Activated CD8-positive, alpha-beta memory T cell treated with anti-CD3 and anti-CD28 coated beads, Interleukin-2, amount 50 U/mL, for 48 hours (primary cell): ENCODE measurements at places on chromosomes 13 and 19.

GRCh38 chr13:91214031-91214430 lies 133.5 kb upstream of the MIR17HG start:
- DNase-seq = no peak

GRCh38 chr13:49097374-49097773 lies 121.7 kb downstream of the FNDC3A start:
- DNase-seq = no peak

GRCh38 chr19:17778251-17778967 lies 16.5 kb upstream of the B3GNT3 start:
- peak; percentile 83 for DNase-seq

DNA sequence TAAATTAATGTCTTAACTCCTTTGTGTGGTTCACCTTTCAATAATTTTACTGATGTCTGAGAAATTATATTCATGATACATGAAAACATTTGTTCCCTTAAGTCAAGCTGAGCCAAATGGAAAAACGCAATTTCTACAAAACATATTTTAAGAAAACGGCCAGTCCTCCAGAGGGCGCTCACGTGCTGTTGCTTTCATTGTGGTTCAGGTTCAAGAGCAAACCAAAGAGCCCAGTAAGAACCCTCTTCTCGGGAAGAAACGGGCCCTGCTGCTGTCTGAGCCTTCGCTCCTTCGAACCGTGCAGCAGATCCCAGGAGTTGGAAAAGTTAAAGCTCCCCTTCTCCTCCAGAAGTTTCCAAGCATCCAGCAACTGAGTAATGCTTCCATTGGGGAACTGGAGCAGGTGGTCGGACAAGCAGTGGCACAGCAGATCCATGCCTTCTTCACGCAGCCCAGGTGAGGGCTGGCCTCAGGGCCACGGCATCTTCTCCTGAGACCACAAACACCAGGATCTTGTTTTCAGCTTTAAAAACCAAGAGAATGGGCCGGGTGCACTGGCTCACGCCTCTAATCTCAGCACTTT lies 4.3 kb downstream of the FAAP24 start:
- peak; percentile 90 for DNase-seq

DNA sequence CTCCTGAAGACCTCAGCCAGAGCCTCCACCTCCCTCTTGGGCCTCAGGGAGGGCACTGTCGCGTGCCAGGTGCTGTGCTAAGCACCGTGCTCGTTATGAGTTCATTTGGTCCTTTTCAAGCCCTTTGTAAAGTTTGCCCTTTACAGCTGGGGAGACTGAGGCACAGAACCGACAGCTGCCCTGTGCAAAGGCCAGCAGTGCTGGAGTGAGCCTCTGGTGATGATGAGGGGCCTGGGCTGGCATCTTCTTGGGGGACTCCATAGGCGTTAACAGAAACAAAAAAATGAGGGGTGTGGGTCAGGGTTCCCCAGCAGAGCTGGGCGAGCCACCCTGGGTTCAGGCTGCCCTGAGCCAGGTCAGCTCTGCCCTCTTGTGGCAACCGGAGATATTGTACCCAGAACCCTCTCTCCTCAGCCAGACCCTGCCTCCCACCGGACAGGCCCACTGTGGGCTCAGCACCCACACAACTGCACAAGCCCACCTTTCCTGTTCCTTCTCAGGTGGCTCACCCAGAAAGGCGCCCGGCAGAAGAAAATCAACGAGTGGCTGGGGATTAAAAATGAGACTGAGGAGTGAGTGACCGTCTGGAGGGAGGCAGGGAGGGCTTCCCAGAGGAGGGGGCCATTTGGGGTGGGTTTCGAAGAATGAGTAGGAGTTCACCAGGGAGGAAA lies 5.5 kb upstream of the IFI30 start:
- DNase-seq = peak; percentile 80

DNA sequence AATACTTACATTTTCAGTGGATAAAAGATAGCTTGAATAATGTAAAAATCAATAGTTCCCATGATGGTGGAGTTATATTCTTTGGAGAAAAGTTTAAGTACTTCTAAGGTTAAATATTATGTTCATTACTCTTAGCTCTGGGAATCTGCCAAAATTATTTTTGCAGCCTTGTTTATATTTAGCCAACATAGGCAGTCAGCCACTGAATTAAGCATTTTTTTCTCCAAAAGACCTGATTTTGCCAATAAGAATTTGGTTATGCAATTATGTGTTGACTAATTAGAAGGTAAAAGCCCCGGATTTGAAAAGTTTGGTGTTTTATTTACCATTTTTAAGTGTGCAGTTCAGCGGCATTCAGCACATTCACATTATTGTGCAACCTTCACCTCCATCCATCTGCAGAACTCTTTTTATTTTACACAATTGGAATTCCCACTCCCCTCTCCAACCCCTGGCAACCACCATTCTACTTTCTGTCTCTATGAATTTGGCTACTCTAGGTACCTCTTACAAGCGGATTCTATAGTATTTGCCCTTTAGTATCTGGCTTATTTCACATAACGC lies 90.1 kb upstream of the C1QTNF9B start:
- DNase-seq = no peak

DNA sequence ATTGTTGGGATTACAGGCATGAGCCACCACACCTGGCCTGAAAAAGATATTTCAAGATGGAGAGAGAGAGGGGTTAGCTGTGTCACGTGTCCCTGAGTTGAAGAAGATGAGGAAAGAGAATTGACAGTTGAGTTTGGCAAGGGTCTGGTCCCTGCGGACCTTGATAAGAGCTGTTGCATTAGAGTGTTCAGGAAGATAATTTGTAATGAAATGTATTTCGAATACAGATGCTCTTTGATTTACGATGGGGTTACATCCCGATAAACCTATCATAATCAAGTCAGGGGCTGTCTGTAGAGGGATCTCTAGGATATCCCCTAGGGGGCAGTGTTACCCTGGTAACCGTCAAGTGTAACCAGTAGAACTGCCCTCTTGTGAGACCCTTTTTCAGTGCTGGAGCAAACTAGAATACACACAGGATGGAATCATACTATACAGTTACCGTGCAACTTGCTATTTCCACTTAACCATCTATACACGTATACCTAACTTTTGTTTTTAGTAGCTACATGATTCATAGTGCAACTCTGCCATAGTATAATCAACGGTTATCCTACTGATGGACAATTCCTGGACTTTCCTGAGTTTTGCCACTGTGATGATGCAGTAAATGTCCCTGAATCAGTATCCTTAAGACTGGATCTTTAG lies 1.5 kb upstream of the ELOF1 start:
- no peak for DNase-seq

GRCh38 chr13:98940325-98941001 lies 37.4 kb downstream of the DOCK9 start:
- no peak for DNase-seq

GRCh38 chr13:20136781-20137703 lies 23.8 kb downstream of the GJA3 start:
- peak; percentile 82 for DNase-seq

- no peak for DNase-seq
Measured at GRCh38 chr19:31271306-31271911, 77.8 kb downstream of the TSHZ3 start.

- DNase-seq = no peak
Measured at GRCh38 chr13:69904784-69905183, 202.8 kb upstream of the ATXN8OS start.

DNA sequence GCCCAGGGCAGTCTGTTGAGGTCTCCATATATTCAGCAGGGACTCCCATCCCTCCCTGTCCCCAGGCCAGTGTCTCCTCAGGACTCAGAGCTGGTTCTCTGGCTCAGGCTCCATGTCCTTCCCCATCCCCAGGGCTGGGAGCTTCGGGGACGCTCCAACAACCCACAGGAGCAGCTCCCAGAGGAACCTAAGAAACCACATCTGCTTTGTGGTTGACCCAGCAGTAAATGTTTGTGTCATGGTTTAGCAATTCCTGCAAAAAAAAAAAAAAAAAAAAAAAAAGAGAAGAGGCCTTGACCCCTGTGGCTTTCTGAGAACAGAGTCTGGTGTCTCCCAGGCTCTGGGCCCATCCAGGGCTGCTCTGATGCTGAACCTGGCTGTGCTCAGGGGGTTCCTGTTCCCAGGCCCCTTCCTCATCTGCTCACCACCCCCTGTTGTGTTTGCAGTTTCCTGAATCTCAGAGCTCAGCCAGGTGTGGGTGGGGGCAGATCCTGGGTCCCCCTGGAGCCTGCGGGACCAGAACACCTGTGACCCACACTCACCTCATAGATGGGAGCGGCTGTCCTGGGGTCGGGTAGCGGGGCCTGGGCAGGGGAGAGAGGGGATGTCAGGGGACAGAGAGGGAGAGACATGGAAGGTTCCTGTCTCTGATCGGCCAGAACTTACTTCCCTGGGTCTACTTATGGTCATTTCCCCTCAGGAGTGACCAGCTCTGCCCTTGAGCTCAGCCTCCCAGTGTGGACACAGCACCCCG lies 25.2 kb upstream of the CEACAM1 start:
- peak; percentile 40 for DNase-seq

DNA sequence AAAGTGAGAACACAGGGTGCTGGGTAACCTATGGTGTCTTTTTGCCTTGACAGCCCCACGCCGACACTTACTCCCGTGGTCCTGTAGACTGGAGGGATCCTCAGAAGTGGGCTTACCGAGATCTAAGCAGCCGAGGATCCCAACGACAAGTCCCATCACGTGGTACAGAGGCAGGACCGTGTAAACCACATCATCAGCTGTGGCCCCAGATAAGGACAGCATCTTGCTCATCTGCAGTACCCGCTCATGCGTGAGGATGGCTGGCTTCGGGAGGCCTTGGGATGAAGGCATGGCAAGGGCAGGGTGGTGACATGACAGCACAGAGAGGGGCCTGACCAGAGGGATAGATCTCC lies 2.1 kb downstream of the SLC27A5 start:
- DNase-seq = no peak

DNA sequence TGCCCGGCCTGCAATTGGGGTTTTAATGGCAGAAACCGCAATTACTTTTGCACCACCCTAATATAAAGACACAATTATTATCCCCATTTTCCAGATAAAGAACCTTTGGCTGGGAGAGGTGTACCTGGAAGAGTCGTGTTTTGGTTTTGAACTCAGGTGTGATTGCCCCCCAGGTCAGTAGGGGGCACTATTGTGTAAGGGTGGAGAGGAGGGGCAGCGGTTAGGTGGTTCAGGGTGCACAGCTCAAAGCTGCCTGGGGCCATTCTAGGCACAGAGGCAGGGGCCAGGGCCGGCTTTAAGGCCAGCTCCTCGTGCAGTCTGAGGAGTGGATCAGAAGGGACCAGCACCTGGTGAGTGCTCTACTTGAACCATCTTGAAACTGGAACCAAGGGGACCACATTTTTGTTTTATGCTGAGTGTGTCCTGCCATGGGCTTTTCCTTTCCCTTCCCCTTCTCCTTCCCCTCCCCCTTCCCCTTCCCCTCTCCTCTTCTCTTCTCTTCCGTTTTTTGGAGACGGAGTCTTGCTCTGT lies 5.8 kb upstream of the FCGRT start:
- DNase-seq = peak; percentile 87

- DNase-seq = peak; percentile 78
Measured at GRCh38 chr19:44643605-44644401, at the start of gene PVR. Gene PVR (plus strand): TSS chr19:44643910. CDS start chr19:44644097, 187 bp downstream.

DNA sequence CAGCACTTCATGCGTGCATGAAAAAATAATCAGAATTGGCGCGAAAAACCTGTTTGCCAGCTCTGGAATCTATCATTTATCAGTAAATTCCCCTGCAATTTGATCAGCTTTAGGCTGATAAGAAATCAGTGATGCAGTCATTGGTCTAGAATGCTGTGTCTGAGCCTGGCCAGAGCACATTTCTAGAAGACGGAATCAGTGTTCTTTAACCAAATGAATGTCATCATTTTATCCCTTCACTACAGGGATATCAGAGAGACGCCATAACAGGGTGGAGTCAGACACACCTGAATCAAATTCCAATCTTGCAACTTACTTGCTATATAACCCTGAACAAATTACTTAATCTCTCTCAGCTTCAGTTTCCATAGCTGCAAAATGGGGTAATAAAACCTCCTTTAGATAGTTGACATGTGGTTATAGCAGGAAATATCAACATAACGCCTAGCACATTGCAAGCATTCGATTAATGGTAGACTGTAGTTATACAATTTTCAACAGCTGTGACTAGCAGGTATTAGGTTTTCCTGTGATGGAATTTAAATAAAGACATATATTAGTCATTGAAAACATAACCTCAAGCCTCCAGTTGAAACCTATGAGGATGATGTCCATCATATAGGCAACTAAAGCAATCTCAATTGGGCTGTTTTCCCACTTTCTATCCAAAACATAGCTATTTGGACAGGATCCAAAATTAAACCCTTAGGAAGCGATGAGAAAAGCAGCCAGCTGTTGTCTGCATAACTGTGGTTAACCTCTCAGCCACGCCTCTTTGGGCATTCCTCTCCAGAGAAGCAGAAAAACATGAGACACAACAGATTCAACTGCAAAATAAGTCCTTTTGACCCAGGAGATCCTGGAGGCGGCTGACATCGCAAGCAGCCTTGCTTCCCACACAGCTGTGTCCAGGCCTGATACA lies 51.6 kb upstream of the UBL3 start:
- DNase-seq = no peak

DNA sequence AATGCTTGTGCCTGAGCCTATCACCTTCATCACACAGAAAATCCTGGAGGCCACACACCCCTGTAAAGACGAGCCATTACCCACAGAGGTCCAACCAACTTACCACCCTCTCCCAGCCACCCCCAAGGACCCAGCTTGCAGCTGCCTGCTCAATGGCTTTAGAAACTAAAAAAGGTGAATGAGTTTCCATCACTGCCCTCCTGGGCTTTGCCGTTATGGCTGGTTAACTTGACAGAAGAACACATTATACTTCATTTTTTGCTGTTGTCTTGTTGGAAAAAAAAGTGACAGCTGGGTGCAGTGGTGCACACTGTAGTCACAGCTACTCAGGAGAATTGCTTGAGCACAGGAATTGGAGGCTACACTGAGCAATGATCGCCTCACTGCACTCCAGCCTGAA lies 17.4 kb upstream of the FEM1A start:
- no peak for DNase-seq

- no peak for DNase-seq
Measured at GRCh38 chr13:36098080-36098479, 33.1 kb downstream of the DCLK1 start.
